ENCODE measurements at places on chromosomes 1 and 21. TPM values are rescaled to one million over a fixed set of nuclear protein-coding genes. Genes with fewer than 3 reads are reported as not detected.

MYBPH gene
- not detected for total RNA-seq

ZMYND12 gene
- not detected for total RNA-seq

CLCA1 gene
- total RNA-seq, result not detected

WNT3A gene
- not detected for total RNA-seq

PALMD gene
- 22.6 TPM for total RNA-seq

SPRR3 gene
- not detected for total RNA-seq

FAM72C gene
- total RNA-seq, result not detected

FAM163A gene
- total RNA-seq, result 0.10 TPM

ARHGAP30 gene
- 10.5 TPM for total RNA-seq

ARHGEF16 gene
- 0.32 TPM for total RNA-seq
